Hematopoietic multipotent progenitor cell treated with erythropoietin and hydrocortisone succinate and interleukin-3 and kit ligand, for 15 days (in vitro differentiated cells): ENCODE measurements at places on chromosomes 11 and 22.
A peak's percentile ranks its signal among the peaks of the same experiment; 100 is the strongest.

DNA sequence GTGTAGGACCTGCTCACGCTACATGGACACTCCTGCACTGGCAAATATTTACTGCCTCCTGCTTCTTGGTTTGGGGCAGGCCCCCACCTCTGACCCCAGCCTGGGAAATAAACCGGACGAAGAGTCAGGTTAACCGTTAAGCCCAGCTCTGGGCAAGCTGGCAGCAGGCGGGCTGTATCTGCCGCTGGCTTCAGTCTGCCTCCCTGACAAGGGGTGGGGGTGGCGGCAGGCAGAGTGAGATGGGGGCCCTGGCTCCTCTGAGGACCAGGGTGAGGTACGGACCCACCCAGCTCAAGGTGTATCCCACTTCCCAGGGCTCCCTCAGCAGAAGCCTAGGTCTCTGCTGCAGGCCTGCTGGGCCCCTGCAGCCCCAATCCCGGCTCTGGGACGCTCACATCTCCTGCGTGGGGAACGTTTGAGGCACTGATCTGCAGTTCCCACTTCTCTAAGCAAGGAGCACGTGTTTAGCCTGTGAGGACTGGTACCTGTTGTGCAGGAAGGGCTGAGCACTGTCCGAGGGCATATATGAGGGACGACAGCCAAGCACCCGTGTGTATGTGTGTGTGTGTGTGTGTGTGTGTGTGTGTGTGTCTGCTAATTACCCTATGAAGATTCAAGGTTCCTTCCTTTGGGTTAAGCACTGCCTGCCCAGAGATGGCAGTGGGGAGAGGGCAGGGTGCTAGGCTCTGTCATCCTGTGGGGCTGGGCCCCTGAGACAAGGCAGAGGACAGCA lies 1.1 kb upstream of the LRRC75B start:
- DNase-seq: no peak

GRCh38 chr11:73237471-73238290 lies 19.6 kb downstream of the P2RY2 start:
- DNase-seq: no peak

DNA sequence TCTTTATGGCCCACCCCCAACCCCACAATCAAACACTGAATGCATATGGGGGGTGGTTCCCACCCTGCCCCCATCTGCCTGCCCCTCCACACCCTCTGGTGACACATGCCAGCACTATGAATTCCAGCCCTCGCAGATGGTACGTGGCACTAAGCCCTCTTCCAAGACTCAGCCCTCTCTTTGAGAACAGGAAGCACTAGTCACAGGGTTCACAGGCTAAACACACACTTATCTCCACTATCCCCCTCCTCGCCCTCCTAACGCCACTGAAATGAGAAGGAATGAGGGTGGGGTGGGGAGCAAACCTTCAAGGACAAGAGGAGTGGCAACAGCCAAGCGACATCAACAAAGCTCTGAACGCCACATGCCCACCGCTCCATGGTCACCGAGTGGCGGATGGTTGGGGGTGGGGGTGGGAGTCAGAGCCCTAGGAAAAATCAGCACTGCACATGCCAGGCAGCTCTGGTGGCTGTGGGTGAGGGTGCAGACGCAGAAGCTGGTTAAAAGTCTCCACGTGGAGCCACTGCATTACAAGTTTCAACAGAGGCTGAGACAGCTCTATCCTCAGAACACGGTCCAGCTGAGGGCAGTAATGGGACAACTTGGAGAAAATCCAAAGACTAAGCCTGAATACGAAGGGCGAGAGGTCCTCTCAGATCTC lies 33.6 kb downstream of the TMEM184B start:
- DNase-seq: no peak

DNA sequence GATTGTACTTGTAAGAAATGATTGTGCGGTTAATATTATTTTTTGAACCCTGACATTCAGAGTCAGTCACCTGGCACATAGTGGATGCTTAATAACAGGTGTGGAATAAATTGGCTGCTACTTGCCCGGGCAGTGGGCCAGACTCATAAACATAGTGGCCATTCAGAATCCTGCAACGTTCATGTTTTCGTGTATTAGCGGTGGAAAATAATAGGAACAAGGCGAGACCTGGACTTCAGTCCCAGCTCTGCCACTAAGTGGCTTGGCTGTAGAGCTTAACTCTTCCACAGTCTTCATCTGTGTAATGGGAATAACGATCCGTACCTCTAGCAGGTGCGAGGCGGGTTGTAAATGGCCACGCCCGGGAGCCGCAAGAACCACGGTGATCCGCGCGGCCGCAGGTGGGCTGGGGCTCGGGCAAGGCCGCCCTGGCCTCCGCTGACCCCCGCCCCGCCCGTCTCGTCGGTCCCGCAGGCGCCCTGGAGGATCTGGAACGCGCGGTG lies 761 bp upstream of the TMEM25 start:
- DNase-seq: no peak

GRCh38 chr11:26227301-26227746 lies 104.6 kb upstream of the ANO3 start:
- no peak for DNase-seq

GRCh38 chr22:50436015-50436830 lies 38.6 kb downstream of the SBF1 start:
- DNase-seq: no peak

GRCh38 chr22:11042116-11042515 lies 4485.9 kb upstream of the OR11H1 start:
- no peak for DNase-seq

GRCh38 chr11:86365546-86365945 lies 9.1 kb upstream of the CCDC81 start:
- no peak for DNase-seq

GRCh38 chr11:122226810-122227379 lies 110.9 kb upstream of the BLID start:
- DNase-seq: no peak

GRCh38 chr22:11629661-11630385 lies 3898.2 kb upstream of the OR11H1 start:
- no peak for DNase-seq

DNA sequence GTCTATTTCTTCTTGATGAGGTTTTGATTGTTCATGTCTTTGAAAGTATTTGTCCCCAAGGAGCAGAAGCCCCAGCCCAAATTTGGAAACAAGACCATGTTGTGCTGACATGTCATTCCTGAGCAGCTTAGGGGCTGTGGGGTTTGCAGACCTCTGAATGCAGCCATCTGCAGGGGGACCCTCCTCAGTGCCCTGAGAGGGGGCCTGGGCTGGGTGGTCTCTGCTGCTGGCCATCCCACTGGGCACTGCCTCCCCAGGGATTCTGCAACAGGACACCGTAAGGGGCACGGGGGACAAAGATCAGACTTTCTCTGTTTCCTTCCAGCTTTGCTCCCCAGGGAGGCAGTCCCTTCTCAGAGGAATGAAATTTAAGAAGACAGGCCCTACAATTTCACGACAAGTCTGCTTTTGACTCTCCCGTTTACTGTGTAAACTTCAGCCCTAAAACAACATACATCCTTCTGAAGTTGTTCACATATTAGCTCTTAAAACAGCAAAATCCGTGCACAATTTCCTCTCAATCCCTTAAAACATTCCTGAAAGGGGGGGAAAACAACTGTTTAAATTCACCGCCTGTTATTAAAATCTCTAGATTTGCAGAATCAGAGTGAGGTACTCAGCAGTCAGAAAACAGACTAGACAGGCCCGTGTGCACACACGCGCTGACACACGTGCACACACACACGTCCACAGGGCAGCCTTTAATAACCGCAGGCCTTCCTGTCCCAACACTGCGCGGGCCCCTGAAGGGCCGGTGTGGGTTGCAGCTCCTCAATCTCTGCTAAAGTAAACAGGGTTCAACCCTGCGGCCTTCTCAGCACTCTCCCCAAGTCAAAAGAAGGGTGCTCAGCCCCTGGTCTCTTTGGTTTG lies 109.8 kb downstream of the KCNQ1 start:
- no peak for DNase-seq

GRCh38 chr11:78801161-78801884 lies 226.7 kb upstream of the NARS2 start:
- no peak for DNase-seq

- peak; percentile 33 for DNase-seq
Measured at GRCh38 chr22:38766076-38766777, 10.4 kb upstream of the SUN2 start.

GRCh38 chr11:57324154-57324885 lies 432 bp downstream of the TNKS1BP1 start:
- DNase-seq: no peak

DNA sequence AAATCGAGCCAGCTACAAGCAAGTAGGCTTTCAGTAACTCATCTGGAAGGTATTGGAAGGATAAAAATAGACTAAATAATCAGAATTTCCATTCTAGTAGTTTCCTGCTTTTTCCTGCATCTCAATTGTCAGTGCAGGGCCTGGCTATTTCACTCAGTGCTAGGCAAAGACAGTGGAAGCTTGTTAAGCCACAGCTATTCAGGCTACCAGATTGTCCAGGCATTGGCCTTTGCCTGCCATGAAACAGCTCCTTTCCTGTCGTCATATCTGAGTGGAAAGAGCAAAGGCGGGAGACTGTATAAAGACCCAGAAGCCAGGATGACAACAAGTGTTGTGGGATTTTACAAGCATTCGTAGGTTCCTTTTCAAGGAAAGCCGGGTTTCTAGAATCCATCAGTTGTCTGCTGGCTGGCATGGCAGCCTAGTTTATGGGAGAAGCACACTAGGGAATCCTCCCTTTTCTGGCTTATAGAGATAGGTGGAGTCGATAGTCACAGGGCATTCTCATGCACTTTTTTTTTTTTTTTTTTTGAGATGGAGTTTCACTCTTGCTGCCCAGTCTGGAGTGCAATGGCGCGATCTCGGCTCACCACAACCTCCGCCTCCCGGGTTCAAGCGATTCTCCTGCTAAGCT lies 2.0 kb upstream of the TNRC6B start:
- peak; percentile 52 for DNase-seq

DNA sequence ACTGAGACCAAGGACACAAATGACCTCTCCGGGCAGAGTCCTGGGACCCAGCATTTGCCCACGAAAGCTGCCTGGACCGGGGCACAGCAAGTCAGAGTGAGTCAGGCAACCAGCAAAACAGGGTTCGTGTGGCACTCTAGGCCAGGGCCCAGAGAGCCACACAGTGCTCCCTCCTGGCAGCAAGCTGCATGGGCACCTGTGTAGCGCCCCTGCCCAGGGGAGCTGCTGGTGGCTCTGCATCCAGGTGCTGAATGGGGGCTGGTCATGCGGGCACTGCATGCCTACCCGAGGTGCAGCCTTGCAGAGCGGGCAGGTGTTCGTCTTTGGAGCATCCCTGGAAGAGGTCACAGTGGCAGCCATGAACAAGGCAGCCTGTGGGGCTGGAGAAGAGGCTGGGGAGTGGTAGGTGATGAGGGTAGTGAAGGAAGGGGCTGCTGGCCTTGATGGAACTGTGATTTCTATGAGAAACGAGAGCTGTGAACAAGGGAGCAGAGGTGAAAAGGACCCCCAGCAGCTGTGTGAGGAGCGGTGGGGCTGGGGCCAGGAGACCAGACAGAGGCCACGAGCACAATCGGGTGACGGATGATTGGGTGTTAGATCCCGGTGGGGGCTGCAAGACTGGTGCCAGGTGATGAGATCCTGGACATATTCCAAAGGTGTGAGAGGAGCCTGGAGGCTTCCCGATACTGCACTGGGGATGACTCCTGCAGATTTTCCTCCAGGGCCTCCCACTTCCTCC lies 63.3 kb downstream of the DGCR2 start:
- DNase-seq: no peak

GRCh38 chr11:116701297-116701801 lies 71.4 kb downstream of the BUD13 start:
- DNase-seq: no peak
